ENCODE measurements at places on chromosomes 7 and 10.

- no peak for DNase-seq
These were observed 580.9 kb downstream of the GLRX3 start for GRCh38 chr10:130717083-130717482.

DNA sequence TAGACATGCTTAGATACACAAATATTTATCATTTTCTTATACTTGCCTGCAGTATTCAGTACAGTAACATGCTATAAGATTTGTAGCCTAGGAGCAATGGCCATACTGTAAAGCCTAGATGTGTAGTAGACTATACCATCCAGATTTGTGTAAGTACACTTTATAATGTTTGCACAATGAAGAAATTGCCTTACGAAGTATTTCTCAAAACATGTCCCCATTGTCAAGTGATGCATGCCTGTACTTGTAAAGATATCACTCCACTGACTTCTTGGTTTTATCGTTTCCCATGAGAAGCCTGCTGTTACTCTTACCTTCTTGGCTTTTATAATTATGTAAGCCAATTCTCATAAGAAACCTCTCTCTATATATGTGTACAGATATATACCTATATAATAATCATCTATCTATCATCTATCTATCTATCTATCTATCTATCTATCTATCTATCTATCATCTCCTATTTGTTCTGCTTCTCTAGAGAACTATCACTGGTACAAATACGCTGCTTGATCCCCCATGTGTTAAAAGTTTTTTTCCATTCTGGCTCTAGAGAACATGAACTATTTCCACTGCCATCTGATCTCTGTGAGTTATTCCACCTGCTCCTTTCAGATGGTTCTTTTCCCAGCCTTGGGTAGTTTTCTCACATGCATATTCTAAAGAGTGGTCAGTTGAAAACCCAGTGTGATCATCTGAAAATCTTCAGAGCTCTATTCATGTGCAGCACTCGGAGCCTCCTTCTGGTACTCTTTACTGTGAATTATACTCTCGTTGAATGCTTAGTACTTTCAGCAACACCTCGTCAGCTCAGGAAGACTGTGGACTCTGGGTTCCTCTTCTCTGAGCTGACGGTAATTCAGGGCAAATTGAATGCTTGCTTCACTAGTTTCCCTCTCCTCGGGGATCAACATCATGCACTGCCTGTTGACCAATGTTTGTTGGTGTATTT, 14.5 kb upstream of the VCL start:
- DNase-seq, result no peak

DNA sequence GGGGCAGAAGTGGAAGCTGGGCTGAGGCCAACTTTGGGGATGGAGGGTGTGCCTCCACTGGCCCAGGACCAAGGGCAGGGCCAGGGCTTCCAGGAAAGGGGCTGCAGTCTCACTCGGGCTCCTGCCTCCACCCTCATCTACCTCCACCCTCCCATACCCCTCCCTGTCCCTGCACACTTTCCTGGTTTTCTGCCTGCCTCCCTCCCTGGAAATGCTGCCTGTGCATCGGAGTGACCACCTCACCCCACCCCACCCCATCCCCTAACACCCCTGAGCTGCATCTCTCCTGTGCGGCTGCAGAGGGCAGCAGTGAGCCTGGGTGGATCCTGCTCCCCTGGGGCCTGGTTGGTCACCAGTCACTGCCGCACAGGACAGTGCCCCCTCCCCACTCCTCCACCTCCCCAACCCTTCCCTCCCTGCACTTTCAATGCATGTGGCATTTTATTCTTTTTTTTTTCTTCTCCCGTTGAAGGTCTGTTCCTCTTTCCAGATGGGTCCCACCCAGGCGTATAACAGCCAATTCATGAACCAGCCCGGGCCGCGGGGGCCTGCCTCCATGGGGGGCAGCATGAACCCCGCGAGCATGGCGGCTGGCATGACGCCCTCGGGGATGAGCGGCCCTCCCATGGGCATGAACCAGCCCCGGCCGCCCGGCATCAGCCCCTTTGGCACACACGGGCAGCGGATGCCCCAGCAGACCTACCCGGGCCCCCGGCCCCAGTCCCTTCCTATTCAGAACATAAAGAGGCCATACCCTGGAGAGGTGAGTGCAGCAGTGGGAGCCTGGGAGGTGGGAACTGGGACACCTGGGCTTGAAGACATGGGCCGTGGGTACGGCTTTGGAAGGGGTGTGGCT, 54.1 kb upstream of the PPIF start:
- no peak for DNase-seq

- no peak for DNase-seq
These were observed 465.3 kb downstream of the PLXDC2 start for GRCh38 chr10:20281579-20281978.

GRCh38 chr10:79191951-79192676, 123.3 kb downstream of the ZMIZ1 start:
- DNase-seq, result no peak

DNA sequence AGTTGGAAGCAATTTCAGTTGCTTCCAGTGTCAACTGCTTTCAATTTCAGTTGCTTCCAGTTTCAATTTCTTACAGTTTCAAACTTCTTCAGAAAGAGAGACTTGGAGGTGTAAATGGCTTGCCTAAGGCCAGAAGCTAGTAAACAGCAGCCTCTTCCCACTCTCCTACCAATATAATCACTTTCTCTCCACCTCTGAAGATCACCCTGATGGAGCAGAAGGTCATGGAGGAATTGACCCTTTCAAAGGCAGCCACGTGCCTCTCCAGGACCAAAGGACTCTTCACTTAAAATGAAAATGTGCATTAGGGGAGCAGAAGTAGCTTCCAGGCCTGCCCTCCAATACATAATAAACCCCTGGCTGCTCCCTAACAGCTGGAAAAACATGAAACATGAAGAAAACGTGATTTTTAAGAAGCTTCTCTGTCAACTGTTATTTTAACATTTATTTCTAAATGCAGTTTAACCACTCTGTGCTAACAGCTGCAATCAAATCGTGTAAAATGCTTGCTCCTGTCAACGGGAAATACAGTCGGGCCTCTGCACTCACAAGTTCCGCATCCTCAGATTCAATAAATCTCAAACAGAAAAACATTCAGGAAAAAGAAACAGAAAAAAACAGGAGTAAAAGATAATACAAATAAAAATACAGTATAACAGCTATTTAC, 1020.6 kb downstream of the XPNPEP1 start:
- DNase-seq, result no peak

DNA sequence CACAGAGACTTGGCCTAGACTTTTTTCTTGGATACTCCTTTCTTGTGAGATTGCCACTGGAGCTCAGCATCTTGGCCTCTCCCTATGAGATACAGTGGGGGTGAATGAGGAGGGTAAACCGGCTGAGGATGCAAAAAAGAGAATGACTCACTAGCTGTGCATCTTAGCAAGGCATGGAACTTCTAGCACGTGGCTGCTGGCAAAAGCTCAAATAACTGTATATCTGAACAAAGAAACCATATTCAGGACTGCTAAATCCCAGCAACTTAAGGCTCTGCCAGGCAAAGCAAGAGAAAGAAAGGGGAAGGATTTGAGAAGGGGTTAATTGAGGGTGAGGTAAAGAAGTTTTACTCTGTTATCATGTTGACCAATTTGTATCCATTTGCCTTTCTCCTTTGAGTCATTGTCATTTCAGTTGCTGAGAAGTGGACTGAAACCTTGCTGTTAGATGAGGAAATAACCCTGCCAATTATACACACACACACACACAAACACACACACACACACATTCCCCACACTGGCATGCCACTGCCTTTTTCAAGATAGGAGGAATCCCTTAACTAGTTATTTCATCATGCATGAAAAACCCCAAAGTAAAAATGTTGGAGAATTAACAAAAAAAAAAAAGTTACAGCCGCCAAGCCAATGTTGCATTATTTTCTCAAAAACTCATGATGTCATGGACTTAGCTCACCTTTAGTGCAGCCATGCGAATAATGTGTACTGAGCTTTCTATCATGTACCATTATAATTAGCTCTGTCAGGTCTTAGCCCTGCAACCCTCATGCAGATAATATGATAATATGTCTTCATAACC, 997.3 kb downstream of the LRMDA start:
- DNase-seq, result no peak

- no peak for DNase-seq
These were observed 117.5 kb upstream of the LAMB4 start for GRCh38 chr7:108247614-108248013.

- peak; percentile 74 for DNase-seq
These were observed 22.8 kb downstream of the C10orf105 start for GRCh38 chr10:71696628-71697326.

GRCh38 chr10:29345910-29346209, 57.0 kb downstream of the LYZL1 start:
- no peak for DNase-seq

- no peak for DNase-seq
These were observed 107.3 kb upstream of the STARD3NL start for GRCh38 chr7:38070718-38071117.

GRCh38 chr7:101094791-101095375, 9.6 kb downstream of the TRIM56 start:
- DNase-seq, result peak; percentile 22

DNA sequence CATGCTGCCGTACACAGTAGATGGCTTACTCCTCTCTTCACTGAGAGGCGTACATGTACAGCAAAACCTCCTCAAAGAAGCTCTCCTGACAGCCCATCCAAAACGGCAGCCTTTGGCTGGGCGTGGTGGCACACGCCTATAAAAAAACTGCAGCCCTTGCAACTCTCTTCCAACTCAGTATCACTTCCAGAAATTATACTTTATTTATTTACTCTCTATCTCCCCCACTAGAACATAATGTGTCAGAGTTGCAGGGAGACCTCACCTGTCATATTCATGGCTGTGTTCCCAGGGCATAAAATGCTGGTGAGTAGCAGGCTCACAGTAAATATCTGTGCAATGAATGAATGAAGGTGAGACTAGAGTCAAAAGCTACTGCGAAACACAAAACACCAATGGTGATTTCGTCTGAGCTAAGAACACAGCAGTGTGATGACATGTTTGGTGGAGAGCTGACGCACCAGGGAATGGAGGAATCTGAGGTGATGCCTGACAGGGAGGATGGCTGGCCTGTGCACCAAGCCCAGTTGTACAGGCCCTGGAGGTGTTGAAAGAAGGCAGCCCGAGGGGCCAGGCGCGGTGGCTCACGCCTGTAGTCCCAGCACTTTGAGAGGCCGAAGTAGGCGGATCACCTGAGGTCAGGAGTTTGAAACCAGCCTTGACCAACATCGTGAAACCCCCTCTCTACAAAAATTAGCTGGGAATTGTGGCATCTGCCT, 55.3 kb downstream of the COBL start:
- DNase-seq, result no peak

GRCh38 chr10:19195698-19196097, 147.1 kb downstream of the MALRD1 start:
- DNase-seq, result no peak

- DNase-seq, result no peak
These were observed 260.3 kb downstream of the ARHGAP12 start for GRCh38 chr10:31668326-31668725.

DNA sequence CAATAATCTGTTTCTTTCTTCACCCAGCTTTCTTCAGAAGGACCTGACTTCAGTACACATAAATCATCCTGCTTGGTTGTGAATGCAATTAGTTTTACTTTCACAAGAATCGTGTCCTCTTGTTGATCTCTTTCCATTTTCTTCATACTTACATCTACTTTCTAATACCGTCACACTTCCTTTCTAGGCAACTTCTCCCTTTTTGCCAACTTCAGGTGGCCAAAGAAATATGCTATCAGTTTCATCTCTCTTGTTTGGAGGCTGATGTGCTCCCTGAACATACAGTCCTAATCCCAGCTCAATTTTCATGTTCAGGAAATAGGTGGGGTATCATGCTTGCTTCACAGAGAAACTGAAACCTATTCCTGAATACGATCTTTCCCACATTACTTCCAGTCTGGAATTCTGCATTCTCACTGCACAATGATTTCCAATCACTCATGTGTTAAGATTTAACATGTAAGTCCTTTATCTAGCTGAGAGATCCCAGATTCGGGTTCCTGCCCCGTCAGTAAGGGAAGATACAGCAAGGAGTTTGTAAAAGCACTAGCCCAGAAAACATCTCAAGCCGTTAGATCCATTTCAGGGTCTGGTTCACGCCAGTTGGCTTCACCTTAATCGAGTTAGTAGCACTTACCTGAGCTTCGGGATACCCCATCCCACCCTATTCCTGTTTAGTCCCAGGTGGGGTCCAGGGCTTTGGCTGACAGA, 994 bp downstream of the SLC25A28 start:
- no peak for DNase-seq

DNA sequence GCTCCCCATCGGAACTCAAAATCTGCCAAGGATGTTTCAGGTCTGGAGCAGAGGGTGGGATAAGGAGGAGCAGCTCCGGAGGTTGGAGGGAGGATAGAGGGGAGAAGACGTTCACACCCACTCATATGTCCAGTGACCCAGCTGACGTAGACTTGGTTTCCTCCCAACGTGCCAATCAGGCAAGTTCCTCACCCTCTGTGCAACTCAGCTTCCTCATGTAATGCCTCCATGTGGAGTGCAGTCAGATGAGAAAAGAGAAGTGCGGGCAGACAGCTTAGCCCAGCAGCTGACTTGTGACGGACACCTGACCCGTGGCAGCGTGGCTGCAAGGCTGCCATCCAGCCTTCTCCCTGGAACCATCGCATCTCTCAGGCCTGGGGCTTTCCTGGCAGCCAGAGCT, 86.8 kb downstream of the NPTX2 start:
- no peak for DNase-seq

GRCh38 chr10:72297281-72297804, 23.6 kb downstream of the DDIT4 start:
- DNase-seq, result peak; percentile 90

DNA sequence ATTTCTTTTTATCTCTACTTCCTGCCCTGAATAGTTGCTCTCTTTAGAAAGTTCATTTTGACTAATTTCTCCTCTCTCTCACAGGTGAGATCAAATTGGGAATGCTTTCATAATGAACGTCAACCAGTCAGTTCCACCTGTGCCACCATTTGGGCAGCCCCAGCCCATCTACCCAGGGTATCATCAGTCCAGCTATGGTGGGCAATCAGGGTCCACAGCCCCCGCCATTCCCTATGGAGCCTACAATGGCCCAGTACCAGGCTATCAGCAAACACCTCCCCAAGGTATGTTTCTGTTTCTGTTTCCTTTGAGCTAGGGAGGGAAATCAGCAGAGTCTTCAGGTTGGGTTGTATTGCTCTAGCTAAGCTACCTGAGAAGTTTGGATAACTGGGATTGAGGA, 2.5 kb downstream of the SEC24C start:
- DNase-seq, result no peak

GRCh38 chr7:90951986-90952954, 312.0 kb upstream of the FZD1 start:
- DNase-seq, result no peak

DNA sequence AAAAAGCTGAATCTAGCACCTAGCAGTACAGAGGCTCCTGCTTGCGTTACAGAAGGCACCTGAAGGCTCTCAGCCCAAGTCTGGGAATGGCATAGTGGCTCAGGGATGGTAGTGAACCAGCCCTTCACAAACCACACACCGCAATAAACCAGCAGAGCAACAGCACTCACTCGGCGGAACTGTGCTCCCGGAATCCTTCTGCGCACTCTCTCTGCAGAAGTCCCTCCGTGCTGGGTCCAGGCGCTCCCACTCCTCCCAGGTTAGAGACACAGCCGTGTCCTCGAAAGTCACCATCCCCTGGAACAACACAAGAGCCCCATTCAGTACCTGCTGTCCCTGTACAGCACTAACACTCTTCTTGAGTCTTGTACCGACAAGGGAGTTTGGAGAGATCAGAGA, 1.5 kb downstream of the ZNF394 start:
- peak; percentile 22 for DNase-seq

Measured in CD8-positive, alpha-beta T cell (primary cell).